ENCODE measurements at places on chromosomes 13 and 19. TPM values are rescaled to one million over a fixed set of nuclear protein-coding genes. Genes with fewer than 3 reads are reported as not detected.

Gene LSR
- total RNA-seq: 1.6 TPM

Gene KLK3
- total RNA-seq: not detected

Gene PLPP2
- 1.4 TPM for total RNA-seq

Gene RNF113B
- total RNA-seq: not detected

Gene PLVAP
- total RNA-seq: 3.6 TPM

Gene EPSTI1
- total RNA-seq: 0.54 TPM

Gene TUBB4A
- total RNA-seq: not detected

Gene MUC16
- not detected for total RNA-seq

Gene BST2
- 1.6 TPM for total RNA-seq

Gene ZNF575
- not detected for total RNA-seq

Gene SYNGR4
- not detected for total RNA-seq

Gene C19orf81
- not detected for total RNA-seq

Gene KLK13
- not detected for total RNA-seq

Gene DCUN1D2
- total RNA-seq: 4.0 TPM

Gene INSL3
- not detected for total RNA-seq

Gene PBX4
- total RNA-seq: not detected

Gene EID2B
- total RNA-seq: 1.4 TPM

Gene NLRP5
- not detected for total RNA-seq

Gene ZNF579
- 6.5 TPM for total RNA-seq

Gene CABP5
- total RNA-seq: not detected

Gene PEAK3
- not detected for total RNA-seq

Gene ZNF793
- 1.6 TPM for total RNA-seq

Gene IL4I1
- not detected for total RNA-seq

Gene URAD
- not detected for total RNA-seq

Gene CYP2S1
- total RNA-seq: 0.65 TPM

Gene CLDN10
- total RNA-seq: not detected

Gene LYPD3
- under 0.01 TPM for total RNA-seq

Gene AXL
- 148 TPM for total RNA-seq

Measured in cardiac atrium fibroblast (primary cell).